ENCODE measurements at places on chromosomes 6 and 20.

DNA sequence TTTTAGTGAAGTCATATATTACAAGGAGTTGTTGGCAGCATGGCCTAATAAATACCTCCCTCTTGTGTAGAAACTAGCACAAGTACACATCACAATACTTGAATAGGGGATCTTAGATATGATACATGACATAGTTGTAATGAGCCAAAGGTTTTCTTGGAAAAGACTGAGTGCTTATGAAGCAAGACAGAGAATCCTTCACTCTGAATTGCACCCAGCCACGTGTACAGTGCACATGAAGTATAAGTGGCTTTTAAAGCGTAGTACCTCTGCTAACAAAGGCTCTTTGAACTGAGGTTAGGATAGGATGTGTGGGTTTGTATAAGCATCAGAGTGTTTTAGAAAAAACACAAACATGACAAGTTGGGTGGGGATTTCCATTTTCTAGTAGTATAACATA is 145.5 kb upstream of the STMND1 start:
- DNase-seq, result no peak

DNA sequence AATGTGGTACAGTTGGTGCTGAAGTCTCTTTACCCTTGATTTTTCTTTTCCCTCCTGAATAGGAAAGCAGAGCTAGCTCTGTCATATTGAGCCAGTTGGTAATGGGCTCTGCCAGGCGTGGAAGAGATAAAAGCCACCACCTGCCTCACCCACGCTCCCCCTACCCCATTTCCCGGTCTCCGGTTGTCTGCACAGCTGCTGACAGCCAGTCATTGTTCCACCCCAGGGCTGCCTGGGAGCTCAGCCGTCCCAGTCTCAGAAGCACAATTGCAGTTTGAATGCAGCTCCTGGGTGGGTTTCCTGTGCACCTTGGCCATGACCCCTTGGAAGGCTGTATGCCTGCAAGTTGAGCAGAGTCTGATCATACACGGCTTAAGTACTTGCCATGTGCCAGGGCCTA is 675.2 kb upstream of the FLRT3 start:
- no peak for DNase-seq

- no peak for DNase-seq
These were observed 307.2 kb upstream of the THEMIS start for GRCh38 chr6:128208078-128208477.

DNA sequence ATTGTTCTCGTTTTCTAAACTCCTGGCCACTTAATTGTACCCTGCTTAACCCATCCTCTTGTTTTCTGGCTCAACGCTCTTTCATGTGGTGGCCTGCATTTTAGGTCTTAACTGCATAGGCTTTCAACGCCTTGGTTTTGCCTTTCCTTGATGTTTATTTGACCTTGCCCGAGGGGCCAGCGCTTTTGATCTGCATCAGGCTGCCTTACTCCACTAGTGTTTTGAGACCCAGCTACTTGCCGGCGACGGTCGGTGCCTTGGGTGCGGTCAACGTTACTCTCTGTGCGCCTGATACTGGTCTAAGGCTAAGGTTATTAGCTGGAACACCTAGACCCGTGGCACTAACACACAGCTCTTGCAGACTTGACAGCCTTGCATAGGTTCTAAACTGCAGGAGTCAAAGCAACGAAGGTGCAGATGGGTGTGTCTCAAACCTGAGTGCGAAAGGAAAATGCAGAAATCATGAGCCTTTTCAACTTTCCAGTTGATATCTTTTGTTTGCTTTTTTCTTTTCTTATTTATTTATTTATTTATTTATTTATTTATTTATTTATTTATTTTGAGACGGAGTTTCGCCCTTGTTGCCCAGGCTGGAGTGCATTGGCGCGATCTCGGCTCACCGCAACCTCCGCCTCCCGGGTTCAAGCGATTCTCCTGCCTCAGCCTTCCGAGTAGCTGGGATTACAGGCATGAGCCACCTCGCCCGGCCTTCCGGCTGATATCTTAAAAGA is 138.8 kb downstream of the HFE start:
- DNase-seq, result no peak

DNA sequence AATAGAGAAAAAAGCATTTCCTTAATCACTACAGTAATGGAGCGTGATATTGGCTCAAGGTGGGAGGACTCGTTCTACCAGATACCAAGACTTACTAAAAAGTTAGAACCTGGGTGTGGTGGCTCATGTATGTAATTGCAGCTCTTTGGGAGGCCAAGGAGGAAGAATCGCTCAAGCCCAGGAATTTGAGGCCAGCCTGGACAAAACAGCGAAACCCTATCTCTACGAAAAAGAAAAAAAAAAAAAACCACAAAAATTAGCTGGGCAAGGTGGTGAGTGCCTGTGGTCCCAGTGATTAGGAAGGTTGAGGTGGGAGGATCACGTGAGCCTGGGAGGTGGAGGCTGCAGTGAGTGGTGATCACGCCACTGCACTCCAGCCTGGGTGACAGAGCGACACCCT is 24.0 kb upstream of the ATRN start:
- no peak for DNase-seq

- no peak for DNase-seq
These were observed 628.2 kb downstream of the CDH26 start for GRCh38 chr20:60586269-60587050.
